ENCODE measurements at places on chromosomes 12 and 14.
A peak's percentile ranks its signal among the peaks of the same experiment; 100 is the strongest.

GRCh38 chr14:69937367-69938081, 58.3 kb downstream of the SMOC1 start:
- DNase-seq: no peak

DNA sequence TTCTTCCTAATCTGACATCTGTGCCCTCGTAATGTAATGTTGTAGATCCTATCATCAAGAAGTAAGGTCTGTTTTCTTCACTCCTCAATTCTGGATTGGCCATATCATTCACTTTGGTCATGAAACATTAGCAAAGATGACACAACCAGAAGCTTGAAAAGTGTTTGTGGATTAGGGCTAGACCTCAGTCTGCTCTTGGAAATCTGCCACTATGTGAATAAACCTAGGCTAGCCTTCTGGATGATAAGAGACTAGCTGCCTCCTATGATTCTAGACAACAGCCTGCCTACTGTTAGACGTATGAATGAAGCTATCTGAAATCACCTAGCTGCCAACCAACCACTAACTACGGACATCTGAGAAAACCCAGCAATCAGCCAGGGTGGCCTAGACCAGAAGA, 38.7 kb upstream of the LYZ start:
- DNase-seq: no peak

DNA sequence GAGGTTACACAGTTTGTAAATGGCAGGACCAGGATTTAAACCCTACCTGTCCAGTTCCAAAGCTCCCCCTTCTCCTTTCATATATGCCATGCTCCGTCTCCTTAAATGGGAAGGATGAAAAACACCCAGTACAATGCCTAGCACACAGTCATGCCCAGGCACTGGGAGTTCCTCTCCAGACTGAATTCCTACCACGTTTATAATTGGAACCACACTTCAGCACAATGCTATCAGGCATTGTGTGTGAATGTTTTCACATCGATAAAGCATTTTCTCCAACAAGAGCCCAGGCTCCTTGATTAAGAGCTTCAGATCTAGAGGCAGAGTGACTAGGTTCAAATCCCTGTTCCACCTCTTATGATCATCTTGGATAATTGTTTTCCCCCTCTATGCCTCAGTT, 2.7 kb upstream of the NUAK1 start:
- no peak for DNase-seq

DNA sequence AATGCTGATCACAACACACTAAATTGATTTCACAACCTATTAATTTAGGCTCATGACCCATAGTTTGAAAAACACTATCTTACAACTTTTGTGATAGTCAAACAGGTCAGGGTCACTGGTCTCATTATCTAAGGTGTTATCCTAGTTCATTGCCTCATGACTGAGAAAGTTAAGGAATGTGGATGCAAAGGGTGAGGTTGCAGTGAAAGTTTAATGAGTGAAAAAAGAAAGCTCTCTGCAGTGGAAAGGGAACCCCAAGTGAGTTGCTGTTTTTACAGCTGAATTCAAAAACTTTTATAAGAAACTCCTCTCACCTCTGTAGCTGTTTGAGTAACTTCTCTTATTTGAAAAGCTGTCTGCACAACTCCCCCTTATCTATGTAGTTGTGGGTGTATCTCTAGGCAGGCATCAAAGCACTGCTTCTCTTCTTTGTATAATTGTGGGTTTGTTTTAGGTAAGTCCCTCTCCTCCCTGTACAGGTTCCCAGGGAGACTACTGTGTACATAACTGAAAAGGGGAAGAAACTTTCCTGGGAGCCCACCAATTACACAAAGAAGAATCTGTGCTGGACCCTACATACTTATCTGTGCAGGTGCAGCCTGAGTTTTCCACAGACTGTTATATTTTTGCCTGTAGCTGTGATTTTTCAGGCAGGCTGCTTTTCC, 18.9 kb downstream of the DNAL1 start:
- no peak for DNase-seq

GRCh38 chr12:30965613-30965985, 39.1 kb downstream of the TSPAN11 start:
- no peak for DNase-seq

DNA sequence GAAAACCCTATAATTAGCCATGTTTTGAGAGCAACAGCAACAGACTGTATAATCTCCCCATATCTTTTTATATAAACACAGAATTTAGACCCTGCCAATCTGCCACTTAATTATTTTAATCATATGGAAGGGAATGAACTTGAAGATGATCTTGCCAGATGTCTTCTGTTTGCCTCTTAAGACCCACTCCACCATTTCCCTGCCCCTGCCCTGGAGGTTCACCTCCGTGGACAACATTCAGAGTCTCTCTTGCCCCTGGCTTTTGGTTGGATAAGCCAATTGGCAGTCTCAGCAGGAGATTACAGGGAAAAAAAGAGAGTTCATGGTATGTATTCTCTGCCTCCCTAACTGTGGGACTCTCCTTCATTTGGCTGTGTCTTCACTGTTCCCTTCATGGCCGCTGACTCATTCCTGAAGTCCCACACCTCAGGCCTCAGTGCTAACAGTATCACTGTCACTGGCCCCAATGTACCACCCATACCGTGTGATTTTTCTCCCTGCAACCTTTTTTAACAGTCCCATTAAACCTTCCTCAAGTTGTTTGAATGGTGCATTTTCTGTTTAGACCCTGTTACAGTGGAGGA, 184.8 kb downstream of the PIK3C2G start:
- DNase-seq: no peak

GRCh38 chr12:106303202-106303820, 778 bp downstream of the TCP11L2 start:
- DNase-seq: peak; percentile 60

- DNase-seq: no peak
Observed at GRCh38 chr12:16006752-16007151, 95.6 kb downstream of the DERA start.

GRCh38 chr12:90460681-90461080, 494.3 kb downstream of the CCER1 start:
- no peak for DNase-seq
